Fibroblast of skin of scalp (primary cell): ENCODE measurements at places on chromosomes 13 and 19.

DNA sequence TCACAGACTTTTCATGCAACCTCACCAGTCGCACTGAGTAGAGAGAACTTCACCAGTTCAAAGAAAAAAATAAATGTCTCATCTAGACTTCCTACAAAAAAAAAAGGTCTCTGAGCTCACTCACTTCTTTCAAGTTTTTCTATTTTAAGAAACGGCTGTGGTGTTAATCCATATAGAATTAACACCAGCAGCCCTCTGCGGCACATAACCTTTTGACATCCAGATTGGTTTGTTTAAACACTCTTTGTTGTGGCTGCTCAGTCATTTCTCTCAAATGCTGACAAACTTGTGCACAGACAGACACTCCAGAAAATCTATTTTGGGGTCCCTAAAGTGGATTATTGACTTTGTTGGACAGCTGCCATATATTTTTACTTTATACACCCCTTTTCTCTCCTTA is 874.9 kb downstream of the EFNB2 start:
- peak; percentile 18 for DNase-seq

GRCh38 chr19:39795001-39795400 is 16.3 kb downstream of the LEUTX start:
- no peak for DNase-seq

DNA sequence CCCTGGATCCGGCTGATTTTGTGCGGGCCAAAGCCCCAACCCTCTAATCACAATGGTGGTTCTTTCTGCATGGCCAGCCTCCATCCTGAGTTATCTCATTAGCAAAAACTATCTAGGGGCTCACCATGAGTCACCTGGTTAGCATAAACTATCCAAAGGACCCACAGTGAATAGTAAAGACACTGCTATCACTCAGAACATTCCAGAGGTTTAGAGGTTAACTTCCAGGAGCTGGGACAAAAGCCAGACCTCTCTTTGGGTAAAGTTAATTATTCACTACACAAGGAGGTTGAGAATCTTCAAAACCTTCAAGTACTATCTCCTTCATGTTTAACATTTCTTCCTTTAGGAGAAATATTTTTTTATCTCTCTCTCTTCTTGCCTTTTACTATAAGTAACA is 18.8 kb upstream of the PPP5C start:
- DNase-seq = no peak

DNA sequence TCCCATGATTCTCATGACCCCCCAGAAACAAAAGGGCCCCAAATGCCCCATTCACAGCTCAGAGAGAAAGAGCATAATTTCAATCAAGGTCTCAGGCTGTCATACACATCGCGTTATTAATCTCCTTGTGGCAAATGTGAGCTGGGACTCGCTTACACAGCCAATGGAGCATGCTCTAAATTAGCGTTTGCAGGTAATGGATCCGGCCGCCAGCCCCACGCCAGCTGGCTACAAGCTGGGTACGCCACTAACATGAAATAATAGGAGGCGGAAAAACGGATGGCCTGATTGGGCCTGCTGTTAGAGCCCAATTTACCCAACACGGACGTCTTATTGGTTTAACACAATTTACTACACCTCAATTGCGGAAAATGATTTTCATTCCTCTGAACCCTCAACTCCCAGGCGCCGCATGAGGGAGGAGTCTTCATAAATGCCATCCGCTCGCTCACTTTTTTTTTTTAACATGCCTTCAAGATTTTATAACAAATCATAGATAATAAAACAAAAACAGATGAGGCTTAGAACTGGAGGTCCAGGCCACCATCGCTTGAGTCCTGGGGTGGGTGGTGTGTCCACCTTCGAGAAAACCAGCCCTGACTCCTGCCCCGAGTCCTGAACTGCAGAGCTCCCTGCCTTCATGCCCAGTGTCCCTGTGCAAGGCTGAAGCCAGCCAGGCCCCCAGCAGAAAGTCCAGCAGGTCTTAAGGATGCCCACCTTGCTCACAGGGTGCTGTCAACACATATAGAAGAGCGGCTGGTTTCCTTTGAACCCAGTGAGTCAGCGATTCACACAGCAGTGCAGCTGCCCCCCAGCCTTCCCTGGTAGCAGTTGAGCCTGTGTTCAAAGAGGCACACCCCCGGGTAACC is 62.1 kb downstream of the PEPD start:
- DNase-seq = no peak

DNA sequence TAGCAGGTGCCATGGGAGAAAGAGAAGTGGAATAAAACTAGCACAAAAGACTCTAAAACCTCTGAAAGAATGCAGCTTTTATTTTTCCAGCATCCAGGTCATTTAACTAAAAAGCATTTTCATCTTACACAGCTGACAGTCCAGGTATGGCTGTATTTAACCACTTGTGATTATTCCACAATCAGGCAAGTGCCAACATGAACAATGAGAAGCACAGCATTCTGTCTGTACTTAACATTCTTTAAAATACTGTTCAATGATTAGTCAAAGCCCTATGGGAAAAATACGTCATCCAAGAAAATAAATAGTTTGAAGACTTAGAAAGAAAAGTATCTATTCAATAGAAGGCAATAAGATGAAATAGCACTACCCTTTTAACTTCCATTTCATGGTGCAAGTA is 246.9 kb downstream of the LIG4 start:
- DNase-seq = no peak

DNA sequence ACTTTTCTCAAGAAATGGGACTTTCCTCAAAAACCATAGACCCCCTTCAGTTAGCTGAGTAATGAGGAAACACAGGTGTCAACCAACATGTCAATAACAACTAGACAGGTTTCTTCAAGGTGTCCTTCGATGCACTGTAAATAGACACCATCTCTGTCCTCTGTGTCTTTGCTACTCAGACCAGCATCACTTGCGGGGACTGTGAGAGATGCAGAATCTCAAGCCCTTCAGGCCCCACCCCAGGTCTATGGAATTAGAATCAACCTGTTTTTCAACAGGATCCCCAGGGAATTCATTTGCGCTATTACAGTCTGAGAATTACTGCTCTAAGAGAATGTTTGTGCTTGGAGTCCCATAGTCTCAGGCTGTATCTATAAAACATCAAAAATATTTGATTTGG is 469.9 kb downstream of the COG6 start:
- DNase-seq = no peak

- no peak for DNase-seq
Measured at GRCh38 chr13:28505543-28506135, 10.7 kb upstream of the FLT1 start.

GRCh38 chr19:27776020-27776419 is 1436.9 kb downstream of the UQCRFS1 start:
- peak; percentile 6 for DNase-seq

DNA sequence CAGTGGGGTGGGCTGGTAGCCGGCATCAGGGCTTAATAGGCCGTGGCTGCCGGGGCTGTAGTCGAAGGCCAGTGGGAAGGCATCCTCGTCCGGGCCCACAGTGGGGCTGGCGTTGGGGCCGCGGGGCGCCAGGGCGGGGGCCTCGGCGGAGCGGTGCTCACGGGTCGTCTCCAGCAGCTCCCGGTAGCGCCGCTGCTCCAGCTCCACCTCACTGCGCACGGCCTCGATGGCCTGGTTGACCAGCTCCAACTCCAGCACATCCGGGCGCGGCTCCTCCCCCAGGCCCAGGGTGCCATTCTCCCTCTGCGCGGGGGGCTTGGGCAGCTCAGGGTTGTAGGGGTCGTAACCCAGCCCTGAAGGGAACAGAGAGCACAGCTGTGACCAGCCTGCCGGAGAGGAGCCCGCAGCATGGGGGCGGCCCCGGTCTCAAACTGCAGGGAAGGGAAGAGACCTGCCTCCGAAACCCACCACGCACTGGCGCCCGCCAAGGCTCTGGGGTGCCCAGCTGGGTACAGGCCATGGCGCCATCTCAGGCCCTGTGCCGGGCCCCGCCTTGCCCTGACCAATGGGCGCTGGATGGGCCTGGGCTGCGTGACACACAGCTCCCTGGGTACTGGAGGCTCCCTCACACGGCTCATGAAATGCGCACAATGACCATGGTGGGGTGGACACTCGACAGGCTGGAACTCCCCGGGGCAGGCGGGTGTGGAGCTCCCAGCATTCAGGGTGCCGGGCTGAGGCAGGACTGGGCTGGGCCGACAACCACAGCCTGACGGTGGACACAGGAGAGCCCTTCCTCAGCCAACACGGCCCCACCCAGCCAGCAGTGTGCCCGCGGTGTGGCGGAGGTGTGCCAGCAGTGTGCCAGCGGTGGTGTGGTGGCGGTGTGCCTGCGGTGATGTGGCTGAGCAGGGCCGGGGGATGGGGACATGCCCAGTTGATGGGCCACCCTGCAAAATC is 16.5 kb upstream of the ATP8B3 start:
- DNase-seq = no peak

GRCh38 chr19:47096721-47097120 is 16.9 kb downstream of the ZC3H4 start:
- DNase-seq = no peak

- DNase-seq = no peak
Measured at GRCh38 chr19:40717880-40718773, 1.2 kb downstream of the ITPKC start.

- peak; percentile 70 for DNase-seq
Measured at GRCh38 chr19:34345947-34346351, 19.0 kb upstream of the GPI start.

- no peak for DNase-seq
Measured at GRCh38 chr19:14159059-14159458, 22.7 kb upstream of the ASF1B start.

DNA sequence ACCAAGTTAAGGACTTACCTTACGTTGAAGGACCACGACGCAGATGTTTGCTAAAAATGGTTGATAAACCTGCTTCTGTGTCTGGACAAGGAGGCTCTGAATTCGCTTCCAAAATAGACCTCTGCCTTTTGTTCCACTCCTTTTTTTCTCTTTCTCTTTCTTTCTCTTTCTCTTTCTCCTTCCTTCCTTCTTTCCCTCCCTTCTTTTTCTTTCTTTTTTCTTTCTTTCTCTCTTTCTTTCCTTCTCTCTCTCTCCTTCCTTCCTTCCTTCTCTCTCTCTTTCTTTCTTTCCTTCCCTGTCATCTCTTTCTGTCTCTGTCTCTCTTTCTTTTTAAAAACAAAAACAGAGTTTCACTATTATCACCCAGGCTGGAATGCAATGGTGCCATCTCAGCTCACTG is 290.7 kb downstream of the MYO16 start:
- no peak for DNase-seq

- DNase-seq = peak; percentile 9
Measured at GRCh38 chr19:51259348-51260245, 8.7 kb downstream of the SIGLECL1 start.

DNA sequence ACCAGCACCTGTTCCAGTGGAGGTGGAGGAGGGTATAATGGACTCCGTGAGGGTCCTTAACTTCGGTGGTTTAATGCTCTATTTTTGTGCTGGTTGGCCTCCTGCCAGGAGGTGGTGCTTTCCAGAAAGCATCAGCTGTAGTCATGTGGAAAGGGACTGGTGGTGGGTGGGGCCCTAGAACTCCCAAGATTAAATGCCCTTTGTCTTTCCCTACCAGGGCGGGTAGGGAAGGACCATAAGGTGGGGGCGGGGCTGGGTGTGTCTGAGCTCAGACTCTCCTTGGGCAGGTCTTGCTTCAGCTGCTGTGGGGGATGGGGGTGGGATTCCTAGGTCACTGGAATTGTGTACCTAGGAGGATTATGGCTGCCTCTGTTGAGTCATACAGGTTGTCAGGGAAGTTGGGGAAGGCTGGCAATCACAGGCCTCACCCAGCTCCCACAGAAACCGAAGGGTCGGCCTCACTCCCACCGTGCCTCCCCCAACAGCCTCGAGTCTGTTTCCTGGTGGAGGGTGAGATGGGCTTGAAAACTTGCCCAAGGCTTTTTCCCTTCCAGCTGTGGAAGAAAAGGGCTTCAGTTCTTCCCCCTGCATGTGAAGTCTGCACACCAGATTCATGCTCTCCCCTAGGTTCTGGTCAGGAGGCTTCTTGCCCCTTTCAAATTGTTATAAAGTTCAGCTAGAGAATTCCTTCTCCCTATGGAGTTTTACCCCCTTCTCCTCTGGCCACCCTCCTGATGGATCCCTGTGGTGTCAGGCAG is 60.3 kb upstream of the CLDN10 start:
- DNase-seq = no peak

- no peak for DNase-seq
Measured at GRCh38 chr13:113818700-113819295, 45.1 kb downstream of the GAS6 start.

DNA sequence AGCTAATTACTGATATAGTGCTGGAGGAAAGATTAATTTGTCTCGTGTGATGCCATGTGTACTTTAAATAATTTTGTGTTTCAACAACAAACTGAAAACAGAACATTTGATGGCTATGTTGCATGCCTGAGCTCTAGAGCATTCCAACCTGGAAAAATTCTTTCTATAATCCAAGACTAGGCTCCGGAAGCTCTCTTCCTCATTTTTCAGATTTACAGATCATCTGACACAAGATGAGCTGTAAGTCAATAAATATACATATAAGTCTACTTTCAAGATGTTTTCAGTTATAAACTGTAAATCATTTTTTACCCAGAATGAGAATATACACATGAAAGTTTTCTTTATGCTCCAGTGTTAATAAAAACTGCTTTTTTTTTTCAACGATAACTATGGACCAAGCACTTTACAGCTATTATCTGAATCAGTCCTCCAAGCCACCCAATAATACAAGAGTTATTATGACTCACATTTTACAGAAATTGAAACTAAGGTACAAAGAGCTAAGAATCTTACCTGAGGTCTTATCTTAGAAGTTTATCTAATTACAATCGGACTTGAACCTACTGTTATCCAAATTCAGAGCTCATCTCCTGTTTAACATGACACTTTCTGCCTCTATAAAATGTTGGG is 6.4 kb upstream of the FOXO1 start:
- no peak for DNase-seq

- DNase-seq = peak; percentile 63
Measured at GRCh38 chr13:36736119-36736726, 62.4 kb downstream of the SERTM1 start.

DNA sequence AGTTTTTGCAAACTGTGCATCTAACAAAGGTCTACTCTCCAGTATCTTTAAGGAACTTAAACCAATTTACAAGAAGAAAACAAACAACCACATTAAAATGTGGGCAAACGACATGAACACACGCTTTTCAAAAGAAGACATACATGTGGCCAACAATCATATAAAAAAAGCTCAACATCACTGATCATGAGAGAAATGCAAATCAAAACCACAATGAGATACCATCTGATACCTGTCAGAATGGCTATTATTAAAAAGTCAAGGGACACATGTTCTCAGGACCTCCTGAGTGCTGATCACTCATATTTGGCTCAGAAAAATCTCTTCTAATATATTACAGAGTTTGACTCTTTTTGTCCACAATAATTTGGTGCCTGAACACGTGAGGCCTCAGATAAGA is 14.2 kb upstream of the LILRB1 start:
- DNase-seq = no peak

- DNase-seq = peak; percentile 41
Measured at GRCh38 chr19:3080286-3080685, 13.9 kb upstream of the GNA11 start.

DNA sequence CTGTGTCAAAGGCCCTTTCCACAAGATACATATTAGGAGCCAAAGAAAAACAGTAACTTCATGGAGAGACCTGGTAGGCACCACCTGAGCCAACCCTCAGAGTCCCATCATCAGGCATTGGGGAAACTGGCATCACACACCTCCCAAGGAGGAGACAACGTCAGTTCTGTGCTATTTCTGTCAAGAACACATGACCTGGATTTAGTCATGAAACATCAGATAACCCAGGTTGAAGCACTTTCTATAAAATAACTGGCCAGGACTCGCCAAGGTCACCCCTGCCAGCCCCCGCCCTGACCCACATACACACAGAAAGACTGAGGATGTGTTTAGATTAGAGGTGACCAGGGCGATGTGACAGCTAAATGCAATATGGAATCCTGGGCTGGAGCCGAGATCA is 35.6 kb downstream of the COL4A1 start:
- DNase-seq = no peak
